Fibroblast of lung (primary cell): ENCODE measurements at places on chromosomes 12 and 14. TPM values are rescaled to one million over a fixed set of nuclear protein-coding genes. Genes with fewer than 3 reads are reported as not detected.

The CCDC85C gene
- total RNA-seq, result 2.6 and 9.6 TPM in 2 replicates

The HOXC6 gene
- total RNA-seq, result 0.17 and 0.51 TPM in 2 replicates

The BICDL1 gene
- under 0.01 TPM in 1 of 2 replicates, not detected in the other for total RNA-seq

The OTX2 gene
- not detected in 2 replicates for total RNA-seq

The CISTR gene
- not detected in 2 replicates for total RNA-seq

The LBHD2 gene
- total RNA-seq, result not detected in 2 replicates

The PLEKHH1 gene
- total RNA-seq, result 0.33 and 0.77 TPM in 2 replicates

The CLEC9A gene
- not detected in 2 replicates for total RNA-seq

The ACOT6 gene
- not detected in 2 replicates for total RNA-seq

The GUCY2C gene
- total RNA-seq, result not detected in 2 replicates

The DPPA3 gene
- not detected in 2 replicates for total RNA-seq

The TMEM117 gene
- total RNA-seq, result 6.2 and 7.6 TPM in 2 replicates

The TBC1D30 gene
- total RNA-seq, result 0.26 and 0.66 TPM in 2 replicates

The GALC gene
- total RNA-seq, result 18.7 and 22.8 TPM in 2 replicates

The KCNC2 gene
- not detected in 2 replicates for total RNA-seq

The KERA gene
- not detected in 2 replicates for total RNA-seq

The EIF2S3B gene
- 1.7 and 1.8 TPM in 2 replicates for total RNA-seq

The APPL2 gene
- total RNA-seq, result 43.9 and 53.8 TPM in 2 replicates

The KLRD1 gene
- total RNA-seq, result 0.17 and 0.26 TPM in 2 replicates

The RESF1 gene
- total RNA-seq, result 12.7 and 15.9 TPM in 2 replicates

The FGD6 gene
- total RNA-seq, result 3.3 and 5.6 TPM in 2 replicates

The KCNK10 gene
- not detected in 2 replicates for total RNA-seq

The KCNH3 gene
- 0.17 and 0.26 TPM in 2 replicates for total RNA-seq

The PZP gene
- total RNA-seq, result not detected in 2 replicates

The OR6C75 gene
- not detected in 2 replicates for total RNA-seq

The TMEM63C gene
- total RNA-seq, result 0.66 TPM in 1 of 2 replicates, not detected in the other

The PTCSC3 gene
- total RNA-seq, result not detected in 2 replicates

The KRT74 gene
- not detected in 2 replicates for total RNA-seq

The SERPINA12 gene
- not detected in 2 replicates for total RNA-seq
